Stimulated activated CD4-positive, alpha-beta T cell treated with anti-CD3 and anti-CD28 coated beads, Interleukin-2, amount 100 ng/mL, for 4 hours (primary cell): ENCODE measurements at places on chromosomes 1 and 21.

DNA sequence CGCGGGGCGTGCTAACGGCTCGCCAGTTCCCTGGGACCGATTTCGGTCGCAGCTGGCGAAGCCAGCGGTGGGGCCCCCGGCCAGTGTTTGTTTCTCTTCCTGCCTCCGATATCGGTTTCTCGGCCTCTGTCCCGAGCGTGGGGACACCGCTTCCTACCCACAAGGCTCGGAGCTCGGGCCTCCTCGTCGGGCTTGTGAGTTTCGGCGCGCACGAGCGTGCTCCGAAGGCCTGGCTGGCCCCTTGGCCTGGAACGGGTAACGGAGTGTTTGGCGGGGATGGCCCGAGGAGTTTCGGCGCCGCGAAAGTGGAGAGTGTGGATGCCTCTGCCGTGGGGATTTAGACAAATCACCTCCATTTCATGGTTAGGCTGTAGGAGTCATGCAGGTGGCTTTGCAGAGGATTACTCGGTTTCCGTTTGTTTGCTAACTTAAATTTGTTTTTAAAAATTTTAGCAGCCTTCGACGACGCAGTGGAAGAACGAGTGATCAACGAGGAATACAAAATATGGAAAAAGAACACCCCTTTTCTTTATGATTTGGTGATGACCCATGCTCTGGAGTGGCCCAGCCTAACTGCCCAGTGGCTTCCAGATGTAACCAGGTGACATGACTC, 559 bp downstream of the RBBP4 start:
- DNase-seq, result peak; percentile 12

GRCh38 chr1:37410815-37411214, 63.6 kb upstream of the ZC3H12A start:
- no peak for DNase-seq

- DNase-seq, result no peak
Observed at GRCh38 chr1:59892841-59893811, 33.4 kb downstream of the CYP2J2 start.

DNA sequence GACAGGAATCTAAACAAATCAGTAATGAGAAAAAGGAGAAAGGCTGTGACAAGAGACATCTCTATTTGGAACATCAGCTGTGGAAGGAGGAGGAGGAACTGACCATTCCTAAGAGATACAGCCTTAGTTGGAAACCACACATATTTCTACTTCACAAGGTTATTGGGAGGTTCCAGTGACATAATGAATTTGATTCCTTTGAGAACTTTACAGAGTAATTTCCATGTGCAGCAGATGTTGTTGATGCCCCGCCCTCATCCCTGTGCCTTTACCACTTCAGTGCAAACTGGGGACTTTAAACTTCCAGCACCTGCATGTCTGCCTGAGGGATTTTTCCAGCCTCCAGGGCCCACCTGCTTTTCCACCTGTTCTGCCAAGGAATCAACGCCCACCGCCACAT, 9.3 kb upstream of the ST6GALNAC5 start:
- DNase-seq, result no peak

DNA sequence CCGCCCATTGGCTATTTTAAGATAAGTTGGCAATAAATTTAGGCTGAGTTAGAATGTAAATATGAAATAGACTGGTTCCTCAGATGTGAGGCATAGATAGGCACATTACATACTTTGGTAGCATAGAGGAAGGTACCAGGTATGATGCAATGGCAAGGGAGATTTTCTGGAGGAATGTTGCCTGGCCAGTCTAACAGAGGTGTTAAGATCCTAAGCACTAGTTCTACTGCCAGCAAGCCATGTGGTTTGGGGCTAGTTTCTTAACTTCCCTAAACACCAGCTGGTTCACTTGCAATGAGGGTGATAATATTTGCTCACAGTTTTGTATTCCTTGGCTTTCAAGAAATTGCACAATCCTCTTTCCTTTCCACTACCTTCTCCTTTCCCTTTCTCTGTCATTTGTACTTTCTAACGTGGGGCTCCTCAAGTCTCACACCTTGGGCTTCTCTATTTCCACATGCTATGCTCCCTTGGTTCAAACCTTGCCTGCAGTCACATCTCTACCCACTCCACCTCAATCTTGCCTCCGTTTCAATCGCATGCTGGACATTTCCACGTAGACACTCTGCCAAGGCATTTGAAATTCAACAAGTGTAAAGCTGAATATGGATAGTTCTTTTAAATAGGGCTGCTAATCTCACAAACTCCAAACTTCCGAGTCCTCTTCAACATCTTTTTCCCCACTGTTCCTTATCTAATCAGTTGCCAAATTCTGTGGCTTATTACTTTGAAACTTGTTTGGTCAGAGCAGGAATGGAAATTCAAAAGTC, 4.7 kb upstream of the CD55 start:
- DNase-seq, result no peak

- DNase-seq, result no peak
Observed at GRCh38 chr1:1090424-1091343, 16.6 kb upstream of the RNF223 start.

DNA sequence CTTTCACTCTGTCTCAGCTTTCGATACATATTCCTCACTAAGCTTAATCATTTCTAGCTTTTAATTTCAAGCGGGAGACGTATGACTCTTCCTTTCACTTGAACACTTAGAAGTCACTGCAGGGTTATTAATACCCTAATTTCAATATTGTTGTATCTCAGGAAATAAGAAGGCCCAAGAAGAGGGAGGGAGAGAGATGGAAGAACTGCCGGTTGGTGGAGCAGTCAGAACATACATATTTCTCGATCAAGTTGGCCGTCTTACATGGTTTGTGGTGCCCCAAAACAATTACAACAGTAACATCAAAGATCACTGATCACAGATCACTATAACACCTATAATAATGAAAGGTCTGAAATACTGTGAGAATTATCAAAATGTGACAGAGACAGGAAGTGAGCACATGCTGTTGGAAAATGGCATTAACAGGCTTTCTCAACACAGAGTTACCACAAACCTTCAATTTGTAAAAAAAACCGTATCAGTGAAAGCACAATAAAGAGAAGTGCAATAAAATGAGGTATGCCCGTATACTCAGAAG, 145.4 kb upstream of the HP1BP3 start:
- no peak for DNase-seq
